ENCODE measurements at places on chromosomes 6 and 20.

- DNase-seq, result no peak
Measured at GRCh38 chr6:80550281-80550680, 443.8 kb downstream of the BCKDHB start.

- DNase-seq, result no peak
Measured at GRCh38 chr6:105797286-105797979, 288.7 kb upstream of the PRDM1 start.

DNA sequence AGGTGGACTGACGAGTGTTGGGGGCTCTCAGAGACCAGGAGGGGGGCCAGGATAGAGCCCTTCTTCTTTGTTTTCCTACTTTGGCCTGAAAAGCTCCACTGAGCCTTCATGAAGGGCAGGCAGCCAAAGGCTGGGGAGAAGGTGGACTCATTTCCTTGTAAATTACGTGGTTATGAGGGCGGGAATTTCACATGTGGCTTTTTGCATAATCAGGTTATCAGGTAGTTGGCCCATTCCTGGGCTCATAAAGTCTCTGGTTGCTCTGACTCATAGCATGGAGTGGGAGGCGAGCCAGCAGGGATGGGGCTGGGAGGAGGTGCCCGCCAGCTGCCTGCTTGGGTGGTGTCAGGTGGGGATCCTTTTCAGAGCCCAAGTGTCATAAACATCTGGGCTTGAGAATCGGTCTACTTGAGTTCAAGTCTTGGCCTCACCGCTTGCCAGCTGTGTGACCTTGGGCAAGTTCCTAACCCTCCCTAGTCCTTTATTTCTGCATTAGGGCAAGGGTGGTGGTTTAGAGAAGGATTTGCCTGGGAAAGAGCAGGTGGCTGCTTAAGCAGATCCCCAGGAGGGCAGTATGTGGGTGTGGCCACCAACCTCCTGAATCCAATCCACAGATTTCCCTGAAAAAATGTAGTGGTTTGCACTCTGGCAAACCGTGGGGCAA is 26.5 kb upstream of the RNF24 start:
- DNase-seq, result peak; percentile 86

GRCh38 chr6:161152907-161153662 is 120.8 kb downstream of the AGPAT4 start:
- no peak for DNase-seq

GRCh38 chr6:155959898-155960495 is 504.4 kb upstream of the NOX3 start:
- no peak for DNase-seq
